ENCODE measurements at places on chromosomes 4 and X.

DNA sequence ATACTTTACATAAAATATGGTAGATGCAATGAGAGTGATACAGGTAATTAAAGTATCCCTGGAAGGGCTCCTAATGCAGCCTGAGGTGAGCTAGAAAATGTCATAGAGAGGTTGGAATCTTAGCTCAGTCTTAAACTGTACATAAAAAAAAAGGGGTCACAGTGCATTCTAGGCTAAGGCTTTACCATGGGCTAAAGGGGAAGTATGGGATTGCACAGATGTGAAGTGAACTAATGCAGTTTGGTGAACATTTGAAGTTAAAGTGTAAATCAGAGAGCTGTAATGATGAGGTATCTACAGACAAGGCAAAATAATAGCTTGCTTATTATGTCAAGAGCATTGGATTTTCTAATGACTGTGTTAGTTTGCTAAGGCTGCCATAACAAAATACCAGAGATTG lies 405.9 kb downstream of the ADGRL3 start:
- no peak for DNase-seq

DNA sequence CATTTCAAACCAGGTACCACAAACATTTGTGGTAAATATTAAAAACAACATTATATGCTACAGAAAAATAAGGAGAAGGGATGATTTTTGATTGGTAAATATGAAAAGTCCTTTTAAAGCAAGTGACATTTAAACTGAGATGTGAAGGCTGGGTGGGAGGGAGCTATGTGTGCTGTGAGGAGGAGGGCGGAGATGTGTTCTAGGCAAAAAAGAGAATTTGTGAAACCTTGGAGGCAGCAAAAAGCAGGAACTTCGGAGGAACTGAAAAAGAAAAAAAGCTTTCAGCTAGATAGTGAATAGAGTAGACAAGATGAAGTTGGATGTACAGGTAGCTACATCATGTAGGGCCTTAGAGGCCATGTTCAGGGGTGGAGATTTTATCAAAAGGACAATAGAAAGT lies 10.1 kb upstream of the ARAP2 start:
- DNase-seq: no peak

- no peak for DNase-seq
These were observed 23.3 kb downstream of the F8A3 start for GRCh38 chrX:155434906-155435743.

- peak; percentile 86 for DNase-seq
These were observed 93.0 kb upstream of the EGFL6 start for GRCh38 chrX:13476384-13476783.

DNA sequence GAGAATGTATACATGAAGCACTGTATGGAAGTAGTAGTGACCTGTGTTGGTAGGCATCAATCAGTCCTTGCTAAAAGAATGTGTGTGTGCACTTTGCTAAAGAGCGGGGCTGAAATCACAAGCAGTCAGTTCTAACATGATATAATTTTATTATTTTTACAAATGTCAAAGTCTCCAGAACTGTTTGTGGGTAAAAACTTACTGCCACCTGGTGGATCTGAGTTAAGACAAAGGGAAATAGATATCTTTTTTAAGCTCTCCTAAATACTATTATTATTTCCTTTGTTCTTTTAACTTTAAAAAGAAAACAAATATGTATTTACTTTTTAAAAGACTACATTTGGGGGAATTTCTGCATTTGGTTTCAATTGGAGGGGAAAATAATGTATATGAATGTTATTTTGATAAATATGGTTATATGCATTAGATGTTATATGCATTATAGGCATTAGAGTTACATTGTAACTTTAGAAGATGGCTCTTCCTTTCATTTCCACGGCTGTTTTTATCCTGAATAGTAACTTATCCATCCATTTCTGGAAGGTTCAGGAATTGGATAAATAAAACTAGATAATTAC lies 7.8 kb upstream of the CLOCK start:
- no peak for DNase-seq

- DNase-seq: no peak
These were observed 70.1 kb downstream of the USP46 start for GRCh38 chr4:52588771-52589591.

- no peak for DNase-seq
These were observed 69.9 kb upstream of the CAMK2D start for GRCh38 chr4:113831457-113831856.

GRCh38 chrX:9995855-9996339 lies 28.7 kb downstream of the CLDN34 start:
- DNase-seq: peak; percentile 79

GRCh38 chr4:157992948-157993839 lies 179.6 kb downstream of the GASK1B start:
- DNase-seq: no peak

- peak; percentile 49 for DNase-seq
These were observed 1.1 kb downstream of the PLXNA3 start for GRCh38 chrX:154458954-154459778.

- no peak for DNase-seq
These were observed 35.9 kb upstream of the HPSE start for GRCh38 chr4:83370640-83370906.

DNA sequence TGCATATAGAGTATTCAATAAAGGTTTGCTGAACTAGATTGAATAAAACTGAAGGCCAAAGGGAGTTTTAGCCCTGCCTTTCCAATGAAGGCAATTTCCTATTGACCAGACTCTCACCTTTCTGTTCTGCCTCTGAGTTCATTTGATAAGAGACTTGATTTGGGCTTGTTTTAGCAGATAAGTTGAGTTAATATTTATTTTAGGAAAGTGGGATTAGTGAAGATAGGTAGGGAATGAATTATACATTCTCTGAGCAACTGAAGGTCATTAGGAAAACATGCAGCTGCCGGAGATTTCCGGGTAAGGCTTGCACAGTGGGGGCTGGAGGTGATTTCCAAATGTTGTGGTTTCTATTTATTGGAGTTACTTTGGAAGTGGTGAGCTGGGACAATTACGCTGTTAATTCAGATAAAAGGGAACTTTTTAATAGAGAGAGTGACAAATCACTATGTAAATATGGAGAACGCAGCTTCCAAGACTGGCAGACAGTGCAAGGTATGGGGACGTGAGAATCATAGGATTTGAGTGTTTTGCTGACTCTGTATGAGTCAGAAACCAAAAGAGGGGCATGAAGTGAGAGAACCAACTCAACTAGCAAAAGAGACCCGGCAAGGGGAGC lies 553.6 kb upstream of the BOD1L1 start:
- DNase-seq: no peak

GRCh38 chr4:184350213-184350817 lies 124.0 kb downstream of the IRF2 start:
- no peak for DNase-seq

- no peak for DNase-seq
These were observed 65.8 kb upstream of the MSN start for GRCh38 chrX:65601530-65602220.

DNA sequence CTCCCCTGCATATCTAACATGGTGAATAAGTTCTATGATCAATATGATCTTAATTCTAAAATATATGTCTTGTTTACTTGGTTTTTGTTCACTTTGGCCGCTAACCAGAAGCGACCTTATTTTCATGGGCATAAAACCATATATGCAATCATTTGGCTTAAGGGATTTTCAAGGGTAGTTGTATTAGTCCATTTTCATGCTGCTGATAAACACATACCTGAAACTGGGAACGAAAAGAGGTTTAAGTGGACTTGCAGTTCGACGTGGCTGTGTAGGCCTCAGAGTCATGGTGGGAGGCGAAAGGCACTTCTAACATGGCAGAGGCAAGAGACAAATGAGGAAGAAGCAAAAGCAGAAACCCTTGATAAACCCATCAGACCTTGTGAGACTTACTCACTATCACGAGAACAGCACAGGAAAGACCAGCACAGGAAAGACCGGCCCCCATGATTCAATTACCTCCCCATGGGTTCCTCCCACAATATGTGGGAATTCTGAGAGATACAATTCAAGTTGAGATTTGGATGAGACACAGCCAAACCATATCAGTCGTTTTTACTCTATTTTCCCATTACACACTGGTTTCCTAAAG lies 114.3 kb upstream of the CPEB2 start:
- DNase-seq: no peak

DNA sequence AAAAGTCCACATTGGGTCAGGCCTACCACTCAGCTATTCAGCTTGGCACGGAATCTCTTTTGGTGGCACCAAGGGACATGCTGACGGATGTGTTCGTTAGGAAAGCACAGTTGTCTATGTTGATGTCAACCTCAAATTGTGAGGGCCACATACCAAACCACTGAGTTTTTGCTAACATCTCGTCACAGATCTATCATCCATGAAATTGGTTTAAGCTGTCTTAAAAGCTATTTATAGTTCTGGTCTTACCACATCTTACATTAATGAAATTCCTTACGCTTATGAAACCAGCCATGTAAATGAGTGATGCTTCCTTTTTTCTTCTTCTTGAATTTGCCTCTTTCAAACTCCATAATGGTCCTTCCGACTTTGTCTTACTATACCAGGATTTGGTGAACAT lies 101.5 kb downstream of the MGST2 start:
- no peak for DNase-seq

DNA sequence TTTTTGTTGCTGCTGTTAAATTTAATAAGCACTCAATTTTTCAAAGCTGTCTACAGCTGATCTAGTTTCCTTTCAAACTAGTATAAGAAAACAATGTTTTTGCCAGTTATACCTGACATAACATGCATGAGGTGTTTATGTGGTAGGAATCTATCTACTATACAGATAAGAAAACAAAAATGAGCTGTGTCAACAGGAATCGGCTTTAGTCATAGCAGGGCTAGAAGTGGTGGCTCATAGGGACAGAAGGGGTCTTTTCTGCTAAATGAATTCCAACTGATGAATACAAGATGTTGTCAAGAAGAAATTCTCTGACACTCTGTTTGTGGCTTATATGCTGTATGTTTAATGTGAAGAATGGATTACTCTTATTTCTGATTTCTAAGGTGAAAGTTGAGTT lies 55.7 kb upstream of the CLNK start:
- DNase-seq: no peak

DNA sequence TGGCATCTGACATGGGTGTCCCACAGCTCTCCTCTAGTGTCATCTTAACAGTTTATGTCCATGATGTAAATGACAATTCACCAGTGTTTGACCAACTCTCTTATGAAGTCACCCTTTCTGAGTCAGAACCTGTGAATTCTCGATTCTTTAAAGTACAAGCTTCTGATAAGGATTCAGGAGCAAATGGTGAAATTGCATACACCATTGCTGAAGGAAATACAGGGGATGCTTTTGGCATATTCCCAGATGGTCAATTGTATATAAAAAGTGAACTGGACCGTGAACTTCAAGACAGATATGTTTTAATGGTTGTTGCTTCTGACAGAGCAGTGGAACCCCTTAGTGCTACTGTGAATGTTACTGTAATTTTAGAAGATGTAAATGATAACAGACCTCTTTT lies 4.6 kb downstream of the FAT4 start:
- DNase-seq: no peak

DNA sequence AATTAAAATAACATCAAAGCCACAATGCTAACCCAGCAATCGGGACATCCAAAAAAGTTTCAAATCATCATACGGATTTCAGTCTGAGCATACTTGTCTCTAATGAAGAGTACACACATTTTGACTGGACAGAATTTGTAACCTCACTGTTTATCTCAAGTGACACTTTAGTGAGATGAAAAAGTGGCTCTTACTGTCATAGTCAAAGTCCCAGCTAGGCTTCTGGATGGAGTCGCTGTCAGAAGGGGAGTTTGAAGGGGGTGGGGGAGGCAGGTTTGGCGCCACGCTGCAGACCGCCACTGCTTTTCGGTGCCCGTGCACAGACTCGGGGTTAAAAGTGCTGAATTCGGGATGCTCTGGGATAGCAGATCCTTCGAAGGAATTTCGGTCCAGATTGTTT lies 41.0 kb upstream of the MTNR1A start:
- DNase-seq: no peak

GRCh38 chrX:119809185-119809666 lies 17.8 kb upstream of the RPL39 start:
- no peak for DNase-seq

- no peak for DNase-seq
These were observed 30.4 kb downstream of the ADH5 start for GRCh38 chr4:99058228-99058627.

GRCh38 chr4:106424426-106424825 lies 55.8 kb upstream of the GIMD1 start:
- DNase-seq: no peak

DNA sequence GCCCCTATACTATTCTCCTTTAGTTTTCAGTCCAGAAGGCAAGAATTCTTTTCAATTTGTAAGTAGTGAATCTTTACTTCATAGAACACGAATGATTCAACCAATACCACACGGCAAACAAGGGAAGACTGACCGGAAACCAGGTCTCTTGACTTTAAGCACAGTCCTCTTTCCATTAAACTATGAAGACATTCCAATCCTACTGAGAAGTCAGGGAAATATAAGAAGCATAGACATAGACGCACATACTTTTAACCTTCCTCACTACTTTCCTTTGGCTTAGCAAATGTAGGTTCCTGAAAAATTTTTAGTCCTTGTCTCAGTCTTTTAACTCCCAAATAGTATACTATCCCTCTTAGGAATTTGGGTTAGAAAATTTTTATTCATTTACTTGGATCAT lies 9.1 kb downstream of the CHRDL1 start:
- DNase-seq: no peak

- DNase-seq: peak; percentile 85
These were observed 19.8 kb upstream of the PLCXD1 start for GRCh38 chrX:261167-261918.

GRCh38 chrX:45368705-45369104 lies 168.0 kb upstream of the DIPK2B start:
- no peak for DNase-seq

- no peak for DNase-seq
These were observed 27.4 kb downstream of the PCGF3 start for GRCh38 chr4:732911-733630.

- DNase-seq: no peak
These were observed 84.0 kb upstream of the QRFPR start for GRCh38 chr4:121464854-121465253.

DNA sequence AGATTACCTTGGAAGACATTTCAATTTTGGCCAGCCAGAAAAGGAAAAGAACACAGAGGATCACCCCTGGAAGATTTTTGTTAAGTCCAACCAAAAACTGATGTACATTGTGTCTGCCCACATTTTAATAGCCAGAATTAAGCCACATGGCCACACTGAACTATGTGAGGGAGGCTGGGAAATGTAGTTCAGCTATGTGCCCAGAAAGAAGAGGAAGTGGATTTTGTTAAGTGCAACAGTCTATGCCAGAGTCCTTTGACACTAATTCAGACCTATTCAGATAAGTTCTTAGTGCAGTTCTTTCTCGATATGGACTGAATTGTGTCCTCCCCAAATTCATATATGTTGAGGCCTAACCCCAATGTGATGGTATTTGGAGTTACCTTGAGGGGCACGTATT lies 18.4 kb downstream of the PRPS1 start:
- DNase-seq: no peak

GRCh38 chr4:148574502-148574901 lies 132.3 kb upstream of the NR3C2 start:
- DNase-seq: no peak

- DNase-seq: no peak
These were observed 6.4 kb downstream of the TCEAL8 start for GRCh38 chrX:103248553-103248952.
